ENCODE measurements at places on chromosomes 2 and 18.

GRCh38 chr2:64861452-64862397 lies 127.5 kb upstream of the SLC1A4 start:
- DNase-seq: no peak

DNA sequence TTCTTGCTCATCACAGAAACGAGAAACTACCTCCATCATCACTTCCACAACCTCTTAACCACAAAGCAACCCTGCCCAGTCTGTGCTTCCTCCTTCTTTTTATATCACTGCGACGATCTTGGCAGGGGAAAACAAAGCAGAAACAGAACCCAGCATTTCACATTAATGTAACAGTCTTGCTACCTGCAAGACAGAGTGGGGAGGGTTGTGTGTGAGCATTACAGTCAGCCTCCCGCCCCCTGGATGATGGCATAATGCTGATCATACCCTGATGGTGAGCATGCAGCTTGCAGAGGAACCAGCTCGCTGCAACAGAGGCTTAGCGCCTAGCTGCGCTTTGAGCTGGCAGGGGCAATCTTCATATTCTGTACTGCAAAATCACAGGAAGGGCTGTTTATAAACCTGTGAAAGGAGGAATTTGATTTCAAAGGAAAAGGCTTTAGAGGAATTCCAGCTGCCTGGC lies 376.1 kb downstream of the IRS1 start:
- no peak for DNase-seq

DNA sequence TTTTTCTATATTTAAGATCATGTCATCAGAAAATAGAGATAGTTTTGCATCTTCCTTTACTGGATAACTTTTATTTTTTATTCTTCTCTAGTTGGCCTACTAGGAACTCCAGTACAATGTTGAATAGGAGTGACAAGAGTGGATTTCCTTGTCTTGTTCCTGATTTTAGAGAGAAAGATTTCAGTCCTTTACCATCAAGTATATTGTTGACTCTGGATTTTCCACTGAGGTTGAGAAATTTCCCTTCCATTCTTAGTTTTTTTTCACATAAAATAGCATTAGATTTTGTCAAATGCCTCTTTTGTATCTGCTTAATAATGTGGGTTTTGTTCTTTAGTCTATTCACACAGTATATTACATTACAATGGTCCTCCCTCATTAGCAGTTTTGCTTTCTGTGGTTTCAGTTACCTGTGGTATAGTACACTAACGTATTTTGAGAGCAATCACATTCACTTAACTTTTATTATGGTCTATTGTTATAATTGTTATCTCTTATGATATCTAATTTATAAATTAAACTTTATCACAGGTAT lies 105.5 kb downstream of the THADA start:
- DNase-seq: no peak

DNA sequence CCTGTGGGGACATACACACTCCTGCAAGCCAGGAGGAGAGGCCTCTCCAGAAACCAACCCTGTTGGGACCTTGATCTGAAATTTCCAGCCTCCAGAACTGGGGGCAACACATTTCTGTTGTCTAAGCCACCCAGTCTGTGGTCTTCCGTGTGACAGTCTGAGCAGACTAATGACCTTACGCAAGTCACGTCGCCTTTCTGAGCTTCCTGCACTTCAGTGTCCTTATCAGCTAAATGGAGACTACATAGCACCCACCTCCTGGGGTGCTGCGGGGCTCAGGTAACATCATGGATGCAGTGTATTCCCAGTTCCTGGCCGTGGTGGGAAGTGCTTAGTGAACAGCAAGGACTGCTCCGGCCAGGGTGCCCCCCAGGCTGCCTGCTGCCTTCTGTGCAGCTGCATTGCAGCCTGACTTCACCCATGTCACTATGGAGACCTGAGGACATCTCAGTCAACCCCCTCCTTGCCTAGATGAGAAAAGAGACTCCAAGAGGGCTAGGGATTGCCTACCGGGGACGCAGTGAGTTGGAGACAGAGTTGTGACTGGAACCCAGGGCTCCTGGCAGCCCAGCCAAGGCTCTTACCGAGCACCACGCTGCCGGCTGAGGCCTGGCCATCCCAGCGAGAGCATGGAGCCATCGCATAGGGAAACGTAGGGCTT lies 61.2 kb upstream of the FZD5 start:
- DNase-seq: peak; percentile 78

DNA sequence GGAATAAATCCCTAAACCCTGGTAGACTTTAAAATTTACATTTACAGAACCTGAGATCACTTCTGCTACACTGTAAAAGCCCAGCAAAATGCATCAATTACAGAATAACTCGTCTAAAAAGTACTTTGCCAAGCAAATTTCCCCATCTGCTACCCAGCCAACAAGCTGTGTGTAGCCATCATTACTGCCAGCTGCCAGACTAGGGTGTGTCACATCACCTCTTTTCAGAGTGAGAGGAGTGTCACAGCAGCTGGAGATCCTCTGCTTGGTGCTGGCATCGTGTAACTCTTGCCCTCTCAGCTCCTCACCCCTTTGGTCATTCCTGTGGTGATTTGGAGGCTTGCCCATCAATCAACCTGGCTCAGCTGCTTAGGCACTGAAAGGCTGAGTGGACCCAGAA lies 340.4 kb upstream of the MMADHC start:
- no peak for DNase-seq

GRCh38 chr2:116467243-116467642 lies 1347.2 kb upstream of the DDX18 start:
- DNase-seq: no peak

DNA sequence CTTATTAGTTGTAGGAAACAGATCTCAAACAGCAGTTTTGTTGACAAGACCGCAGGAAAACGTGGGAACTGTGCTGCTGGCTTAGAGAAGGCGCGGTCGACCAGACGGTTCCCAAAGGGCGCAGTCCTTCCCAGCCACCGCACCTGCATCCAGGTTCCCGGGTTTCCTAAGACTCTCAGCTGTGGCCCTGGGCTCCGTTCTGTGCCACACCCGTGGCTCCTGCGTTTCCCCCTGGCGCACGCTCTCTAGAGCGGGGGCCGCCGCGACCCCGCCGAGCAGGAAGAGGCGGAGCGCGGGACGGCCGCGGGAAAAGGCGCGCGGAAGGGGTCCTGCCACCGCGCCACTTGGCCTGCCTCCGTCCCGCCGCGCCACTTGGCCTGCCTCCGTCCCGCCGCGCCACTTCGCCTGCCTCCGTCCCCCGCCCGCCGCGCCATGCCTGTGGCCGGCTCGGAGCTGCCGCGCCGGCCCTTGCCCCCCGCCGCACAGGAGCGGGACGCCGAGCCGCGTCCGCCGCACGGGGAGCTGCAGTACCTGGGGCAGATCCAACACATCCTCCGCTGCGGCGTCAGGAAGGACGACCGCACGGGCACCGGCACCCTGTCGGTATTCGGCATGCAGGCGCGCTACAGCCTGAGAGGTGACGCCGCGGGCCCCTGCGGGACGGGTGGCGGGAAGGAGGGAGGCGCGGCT lies at the start of gene TYMS:
Gene TYMS (plus strand): TSS at position 343 of the 690 bp plus-strand sequence. CDS start 90 bp downstream, at position 433.
- peak; percentile 55 for DNase-seq
